ENCODE measurements at places on chromosomes 2 and 18.
A peak's percentile ranks its signal among the peaks of the same experiment; 100 is the strongest.

DNA sequence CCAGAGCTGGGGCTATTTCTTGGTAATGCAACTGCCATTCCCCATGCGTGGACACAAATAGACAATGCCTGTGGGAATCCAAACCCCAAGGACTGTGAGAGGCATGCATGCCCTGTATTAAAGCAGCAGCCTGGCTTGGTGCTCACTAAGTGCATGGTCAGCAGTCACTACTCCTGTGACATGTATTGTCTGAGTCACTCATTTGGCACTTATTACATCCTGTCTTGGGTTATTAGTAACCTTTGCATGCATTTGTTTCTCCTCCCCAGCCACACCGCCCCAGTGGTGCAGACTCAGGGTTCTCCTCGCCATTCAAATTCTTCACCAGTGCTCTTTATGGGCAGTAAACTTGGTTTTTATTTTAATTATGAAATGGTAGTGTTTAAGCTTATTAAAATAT is 30.2 kb downstream of the PRKCE start:
- DNase-seq, result peak; percentile 80

DNA sequence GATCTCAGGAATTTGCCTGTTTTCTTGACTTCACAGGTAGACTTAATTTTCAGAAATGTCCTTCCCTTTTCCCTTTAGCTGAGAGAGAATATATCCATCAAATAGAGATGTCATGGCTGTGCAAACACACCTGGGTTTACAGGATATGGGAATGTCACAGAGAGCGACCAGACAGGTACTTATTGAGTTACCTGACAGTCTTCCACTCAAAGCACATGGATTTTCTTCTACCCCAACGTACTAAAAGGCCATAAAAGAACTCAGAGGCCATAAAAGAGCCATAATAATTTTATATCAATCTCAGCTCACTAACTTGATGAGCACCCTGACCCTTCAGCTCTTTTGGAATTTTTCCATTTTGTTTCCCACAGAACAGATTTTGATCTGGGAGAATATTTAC is 5.3 kb upstream of the DTNA start:
- DNase-seq, result no peak

- DNase-seq, result no peak
These were observed 823 bp downstream of the PARD3B start for GRCh38 chr2:204545861-204546735.

- DNase-seq, result no peak
These were observed 20.2 kb downstream of the RUFY4 start for GRCh38 chr2:218089259-218089658.

GRCh38 chr2:42957861-42958301 is 165.5 kb upstream of the HAAO start:
- no peak for DNase-seq

- peak; percentile 9 for DNase-seq
These were observed 19.5 kb upstream of the ASXL3 start for GRCh38 chr18:33558529-33558928.

DNA sequence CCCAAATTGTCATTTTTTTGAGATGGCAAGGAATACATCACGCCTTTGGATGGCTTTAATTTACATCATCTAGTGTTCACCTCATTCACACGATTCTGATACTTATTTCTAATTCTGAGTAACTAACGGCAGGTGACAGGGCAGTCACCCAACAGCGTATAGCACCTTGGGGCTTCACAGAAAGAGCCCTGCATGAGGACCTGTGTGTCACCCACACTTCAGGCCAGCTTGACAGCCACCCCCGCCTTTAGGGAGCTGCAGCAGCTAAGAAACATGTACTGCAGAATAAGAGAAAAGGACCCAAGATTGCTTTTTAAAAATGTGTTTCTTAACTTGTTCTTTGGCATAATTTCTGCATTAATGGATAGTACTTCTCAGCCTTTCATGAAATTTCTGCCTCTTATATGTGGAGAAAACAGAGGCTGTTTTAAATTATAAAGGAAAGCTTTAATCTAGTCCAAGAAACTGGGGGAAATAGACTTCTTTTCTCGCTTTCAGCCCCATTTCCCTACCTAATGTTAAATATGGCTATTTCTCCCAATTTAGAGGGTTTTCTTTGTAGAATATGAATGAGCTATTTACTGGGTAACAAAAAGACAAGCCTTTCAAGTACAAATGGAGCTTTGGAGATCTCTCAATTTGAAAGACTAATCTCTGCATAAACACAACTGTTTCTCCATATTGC is 245.1 kb downstream of the LDLRAD4 start:
- no peak for DNase-seq

Measured in fibroblast of skin of right quadriceps (primary cell).